ENCODE measurements at places on chromosomes 4 and X.

GRCh38 chrX:31147175-31147574 is 75.3 kb upstream of the FTHL17 start:
- DNase-seq: no peak

DNA sequence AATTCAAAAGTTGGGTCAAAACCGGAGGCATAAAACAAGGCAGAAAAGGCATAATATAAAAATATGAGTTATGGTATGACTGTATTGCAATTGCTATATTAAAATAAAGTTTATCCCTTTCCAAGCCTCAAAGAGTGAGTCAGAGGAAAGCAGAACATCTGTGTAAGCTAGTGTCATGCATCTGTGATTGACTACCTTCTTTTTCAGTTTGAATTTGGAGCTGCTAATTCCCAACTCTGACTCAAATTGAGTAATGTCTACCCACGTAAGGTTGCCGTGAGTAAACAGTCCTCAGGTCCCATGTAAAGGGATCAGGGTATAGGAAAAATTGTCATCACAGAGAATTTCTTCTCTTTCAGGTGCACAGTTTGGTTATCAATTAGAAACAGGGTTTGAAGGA is 6.5 kb upstream of the SLITRK4 start:
- DNase-seq: no peak

DNA sequence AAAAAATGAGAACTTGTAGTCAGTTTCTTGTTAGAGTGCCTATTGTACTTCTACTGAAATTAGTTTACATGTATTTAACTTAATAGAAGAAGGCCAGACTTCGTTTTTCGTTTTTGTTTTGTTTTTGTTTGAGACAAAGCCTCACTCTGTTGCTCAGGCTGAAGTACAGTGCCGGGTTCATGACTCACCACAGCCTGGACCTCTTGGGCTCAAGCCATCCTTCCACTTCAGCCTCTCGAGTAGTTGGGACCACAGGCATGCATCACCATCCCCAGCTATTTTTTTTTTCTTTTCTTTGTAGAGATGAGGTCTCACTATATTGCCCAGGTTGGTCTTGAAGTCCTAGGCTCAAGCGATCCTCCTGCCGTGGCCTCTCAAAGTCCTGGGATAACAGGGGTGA is 793.9 kb downstream of the ADGRL3 start:
- DNase-seq: no peak

- DNase-seq: no peak
Measured at GRCh38 chr4:159051245-159052071, 51.4 kb upstream of the RAPGEF2 start.

GRCh38 chrX:109749207-109749606 is 16.1 kb upstream of the ACSL4 start:
- no peak for DNase-seq

DNA sequence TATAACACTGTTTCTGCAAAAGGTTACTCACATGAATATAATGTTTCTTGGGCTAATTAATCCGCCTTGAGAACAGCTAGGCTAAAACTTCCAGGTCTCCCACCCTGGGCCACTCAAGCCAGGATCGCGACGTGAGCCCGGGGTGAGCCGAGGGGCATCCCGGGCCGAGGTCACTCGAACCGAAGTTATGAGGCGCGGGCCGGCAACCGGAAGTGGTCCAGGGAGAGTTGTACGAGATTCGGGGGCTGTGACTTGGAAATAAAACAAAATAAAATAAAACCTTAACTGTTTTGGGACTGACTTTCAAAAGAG is 317 bp downstream of the CMC4 start:
- DNase-seq: no peak

GRCh38 chr4:105075045-105075444 is 71.6 kb upstream of the TET2 start:
- no peak for DNase-seq

DNA sequence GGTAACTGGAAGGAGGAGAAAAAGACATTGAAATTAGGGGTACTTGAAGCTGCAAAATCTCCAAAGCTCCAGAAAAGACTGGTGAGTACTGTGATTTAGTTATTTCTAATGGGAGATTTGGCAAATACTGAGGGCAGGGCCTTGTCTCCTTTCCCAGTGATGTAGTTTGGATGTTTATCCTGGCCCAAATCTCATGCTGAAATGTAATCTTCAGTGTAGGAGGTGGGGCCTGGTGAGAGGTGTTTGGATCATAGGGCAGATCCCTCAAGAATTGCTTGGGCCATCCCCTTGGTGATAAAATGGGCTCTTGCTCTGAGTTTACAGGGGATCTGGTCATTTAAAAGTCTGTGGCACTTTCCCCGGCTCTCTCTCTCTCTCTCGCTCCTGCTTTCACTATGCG is 33.1 kb upstream of the GK start:
- no peak for DNase-seq

- DNase-seq: no peak
Measured at GRCh38 chrX:78747489-78747888, at the start of gene LPAR4. Gene LPAR4 (plus strand): TSS chrX:78747720. CDS start chrX:78754870, 7,150 bp downstream.

DNA sequence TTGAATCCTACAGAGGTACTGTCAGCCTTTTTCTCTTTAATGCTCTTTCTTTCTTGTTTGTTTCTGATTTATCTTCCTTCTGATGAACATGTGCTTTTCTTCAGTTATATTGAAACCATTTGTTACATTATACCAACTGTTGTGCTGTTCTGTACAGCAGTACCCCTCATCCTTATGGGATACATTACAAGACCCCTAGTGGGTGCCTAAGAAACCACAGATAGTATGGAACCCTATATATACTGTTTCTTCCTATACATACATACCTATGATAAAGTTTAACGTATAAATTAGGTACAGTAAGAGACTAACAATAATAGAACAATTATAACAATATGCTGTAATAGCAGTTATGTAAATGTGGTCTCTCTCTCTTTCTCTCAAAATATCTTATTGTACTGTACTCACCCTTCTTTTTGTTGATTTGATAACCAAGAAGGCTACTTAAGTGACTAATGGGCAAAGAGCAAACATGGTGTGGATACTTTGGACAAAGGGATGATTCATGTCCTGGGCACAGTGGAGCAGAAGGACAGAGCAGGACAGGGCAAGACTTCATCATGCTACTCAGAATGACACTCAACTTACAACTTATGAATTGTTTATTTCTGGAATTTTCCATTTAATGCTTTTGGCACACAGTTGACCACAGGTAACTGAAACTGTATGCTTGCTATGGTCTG is 10.7 kb upstream of the YIPF7 start:
- peak; percentile 4 for DNase-seq

- DNase-seq: no peak
Measured at GRCh38 chr4:140736669-140737343, 19.4 kb downstream of the TBC1D9 start.

- DNase-seq: peak; percentile 19
Measured at GRCh38 chrX:19709812-19710518, 177.4 kb downstream of the SH3KBP1 start.

- no peak for DNase-seq
Measured at GRCh38 chr4:18105030-18106011, 83.8 kb upstream of the LCORL start.

GRCh38 chr4:98851806-98852205 is 77.1 kb downstream of the EIF4E start:
- peak; percentile 5 for DNase-seq

DNA sequence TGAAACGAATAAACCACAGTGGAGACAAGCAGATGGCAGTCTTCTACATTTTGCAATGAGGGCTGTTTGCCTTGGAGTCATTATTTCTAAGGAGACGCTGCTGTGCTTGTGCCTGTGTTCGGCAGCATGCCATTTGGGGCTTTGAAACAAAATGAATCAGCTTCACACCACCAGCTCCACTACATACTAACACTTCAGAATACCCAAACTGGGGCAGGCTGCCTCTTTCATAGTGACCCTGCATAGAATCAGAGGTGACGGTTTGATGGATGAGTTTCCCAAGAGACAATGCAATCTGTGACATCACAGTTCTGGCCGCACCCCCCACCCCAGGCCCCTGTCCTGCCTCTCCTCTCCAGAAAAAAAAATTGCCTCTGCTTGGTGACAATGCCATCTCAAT is 57.1 kb upstream of the MID1 start:
- DNase-seq: no peak

- DNase-seq: no peak
Measured at GRCh38 chr4:7587433-7588405, 153.0 kb upstream of the PSAPL1 start.

GRCh38 chr4:139670775-139671174 is 5.2 kb downstream of the MGST2 start:
- no peak for DNase-seq

DNA sequence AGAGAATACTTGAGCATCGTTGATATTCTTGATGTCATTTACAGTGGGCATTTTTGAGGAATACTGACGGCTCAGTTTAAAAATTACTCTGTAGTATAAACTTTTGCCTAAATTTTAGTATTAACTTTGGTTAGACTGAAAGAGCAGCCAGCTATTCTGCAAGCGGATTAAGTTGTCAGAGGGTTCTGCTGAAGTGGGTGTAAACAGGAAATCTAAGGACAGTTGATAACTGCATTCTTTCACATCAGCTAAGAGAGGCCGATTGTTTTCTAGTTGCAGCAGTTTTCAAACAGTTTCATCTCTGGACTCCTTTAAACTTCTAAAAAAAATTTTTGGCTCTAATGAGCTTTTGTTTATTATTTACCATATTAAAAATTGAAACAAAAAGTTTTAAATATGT is 149.6 kb downstream of the RAPGEF2 start:
- DNase-seq: peak; percentile 35

DNA sequence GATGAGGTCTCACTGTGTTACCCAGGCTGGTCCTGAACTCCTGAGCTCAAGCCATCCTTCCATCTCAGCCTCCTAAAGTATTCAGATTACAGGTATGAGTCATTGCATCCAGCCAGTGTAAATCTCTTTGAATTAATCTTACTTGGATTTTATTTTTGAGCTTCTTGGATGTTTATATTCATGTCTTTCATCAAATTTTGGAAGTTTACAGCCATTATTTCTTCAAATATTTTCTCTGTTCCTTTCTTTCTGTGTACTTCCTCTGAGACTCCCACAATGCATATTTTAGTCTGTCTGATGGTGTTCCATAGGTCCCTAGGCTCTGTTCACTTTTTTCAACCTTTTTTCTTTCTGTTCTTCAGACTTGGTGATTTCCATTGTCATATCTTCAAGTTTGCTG is 34.9 kb downstream of the ZCCHC13 start:
- no peak for DNase-seq

- peak; percentile 67 for DNase-seq
Measured at GRCh38 chrX:48972220-48973164, 848 bp upstream of the KCND1 start.

DNA sequence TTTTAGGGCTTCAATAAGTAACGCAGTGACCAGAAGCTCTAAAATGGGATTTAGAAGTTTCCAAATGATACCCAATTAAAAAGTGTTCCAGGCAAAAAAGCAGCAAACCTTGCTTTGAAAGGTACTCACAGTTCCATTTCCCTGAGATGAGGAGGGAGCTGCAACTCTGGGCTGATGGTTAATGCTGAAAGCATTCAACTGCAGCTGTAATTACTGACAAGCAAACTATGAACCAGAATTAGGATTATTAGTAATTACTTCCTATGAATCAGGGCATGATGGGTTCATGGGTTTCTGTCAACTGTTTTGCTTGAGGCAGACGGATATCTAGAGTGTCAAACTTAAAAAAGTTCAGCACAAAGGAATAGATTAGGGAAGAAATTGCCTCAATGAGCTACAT is 357.4 kb downstream of the STIM2 start:
- no peak for DNase-seq

DNA sequence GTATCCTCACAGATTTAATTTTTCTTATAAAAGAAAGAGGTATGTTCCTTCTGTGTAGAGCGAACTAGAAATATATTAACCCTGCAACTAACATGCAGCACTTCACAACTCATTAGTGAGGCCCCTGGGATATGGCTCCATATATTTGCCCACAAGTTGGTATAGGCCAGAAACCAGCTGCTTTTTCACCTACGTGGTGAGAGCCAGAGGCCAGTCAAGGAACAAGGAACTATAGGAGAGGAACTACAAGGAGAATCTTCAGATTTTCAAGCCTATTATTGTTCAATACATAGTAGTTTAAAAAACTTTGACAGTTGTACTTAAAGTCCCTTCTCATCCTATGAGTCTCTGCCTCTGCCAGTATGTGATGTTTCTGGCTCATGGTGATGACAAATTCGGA is 205.9 kb downstream of the CBR4 start:
- DNase-seq: no peak

GRCh38 chr4:105946771-105947170 is 51.5 kb downstream of the NPNT start:
- DNase-seq: no peak

DNA sequence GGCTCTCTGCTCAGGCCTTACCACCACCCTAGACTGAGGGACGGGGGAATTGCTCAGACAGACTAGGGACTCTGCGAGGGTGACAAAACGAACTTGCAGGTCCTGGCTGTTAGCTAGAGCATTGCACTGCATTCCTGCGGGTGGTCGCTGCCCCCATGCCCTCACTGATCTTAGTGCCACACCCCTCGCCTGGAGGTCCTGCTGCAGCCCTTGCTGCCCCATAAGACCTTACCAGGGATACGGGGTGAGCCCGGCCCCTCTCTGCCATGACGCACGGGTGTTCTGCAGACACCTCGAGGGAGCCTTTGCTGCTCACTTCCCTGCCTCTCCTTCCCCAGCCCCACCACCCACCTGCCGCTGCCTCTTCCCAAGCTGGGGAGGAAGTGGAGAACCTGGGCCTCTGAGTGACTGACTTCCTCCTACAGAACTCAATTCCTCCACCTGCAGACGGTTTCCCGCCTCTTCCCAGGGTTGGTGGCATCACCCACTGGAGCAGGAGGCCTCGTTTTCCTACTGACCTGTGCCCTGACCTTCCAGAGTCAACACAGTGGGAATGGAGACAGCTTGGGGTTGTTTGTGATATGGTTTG is 19.8 kb upstream of the TBC1D14 start:
- no peak for DNase-seq

- DNase-seq: no peak
Measured at GRCh38 chrX:118152721-118153120, 36.1 kb upstream of the KLHL13 start.
